G401 (cell line): ENCODE measurements at places on chromosomes 5 and 9. TPM values are rescaled to one million over a fixed set of nuclear protein-coding genes. Genes with fewer than 3 reads are reported as not detected.
A peak's percentile ranks its signal among the peaks of the same experiment; 100 is the strongest.

The URM1 gene
- 58.2 and 61.5 TPM in 2 replicates for total RNA-seq

The KCNV2 gene
- total RNA-seq: not detected in 2 replicates

- no peak for DNase-seq
These were observed 114.1 kb downstream of the JAKMIP2 start for GRCh38 chr5:147668385-147668784.

DNA sequence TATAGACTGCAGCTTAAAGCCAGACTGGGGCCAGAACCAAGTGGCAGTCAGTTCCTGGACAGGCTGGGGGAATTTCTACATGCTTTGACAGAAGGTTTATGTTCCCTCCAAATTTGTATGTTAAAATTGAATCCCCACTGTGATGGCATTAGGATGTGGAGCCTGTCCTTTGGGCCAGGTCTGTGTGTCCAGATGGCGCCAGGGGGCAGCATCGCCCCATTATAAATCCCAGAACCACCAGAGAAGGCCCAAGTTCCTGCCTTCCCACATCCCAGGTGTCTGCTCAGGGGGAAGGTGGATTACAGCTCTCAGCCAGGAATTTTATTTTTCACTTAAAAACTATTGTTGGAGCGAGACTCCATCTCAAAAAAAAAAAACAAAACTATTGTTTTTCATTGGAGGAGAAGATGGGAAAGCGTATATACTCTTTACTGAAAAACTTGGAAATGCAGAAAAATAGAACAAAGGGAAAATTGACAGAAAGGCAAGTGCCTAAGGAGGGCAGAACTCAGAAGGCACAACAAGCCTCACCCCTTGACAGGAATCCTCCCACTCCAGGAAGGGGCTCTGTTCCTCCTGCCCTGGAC is 5.0 kb downstream of the IL3 start:
- peak; percentile 89 for DNase-seq

- no peak for DNase-seq
These were observed 305.5 kb downstream of the ARRDC3 start for GRCh38 chr5:91077623-91078022.

GRCh38 chr5:141714542-141715310 is 32.7 kb upstream of the ARAP3 start:
- DNase-seq: no peak

- no peak for DNase-seq
These were observed 17.8 kb downstream of the ATP6V0E1 start for GRCh38 chr5:173001229-173001841.
